ENCODE measurements at places on chromosomes 5 and 9.
A peak's percentile ranks its signal among the peaks of the same experiment; 100 is the strongest.

- no peak for DNase-seq
Observed at GRCh38 chr5:850511-851006, at the start of gene ZDHHC11. TSS of gene ZDHHC11 (minus strand) at chr5:850986. CDS start at chr5:850602, 384 bp downstream.

GRCh38 chr9:131188976-131189375 is 63.6 kb downstream of the NUP214 start:
- DNase-seq, result no peak

- no peak for DNase-seq
Observed at GRCh38 chr9:125754096-125754495, 6.9 kb downstream of the PBX3 start.

GRCh38 chr9:136048560-136049411 is 46.3 kb downstream of the NACC2 start:
- DNase-seq, result no peak

- no peak for DNase-seq
Observed at GRCh38 chr5:90675222-90675621, 116.6 kb downstream of the ADGRV1 start.

GRCh38 chr9:96156171-96156974 is 145.6 kb downstream of the HSD17B3 start:
- DNase-seq, result no peak

GRCh38 chr9:131609099-131609830 is 63.9 kb downstream of the PRRT1B start:
- no peak for DNase-seq

- DNase-seq, result peak; percentile 71
Observed at GRCh38 chr5:36739751-36740221, 133.4 kb downstream of the SLC1A3 start.

DNA sequence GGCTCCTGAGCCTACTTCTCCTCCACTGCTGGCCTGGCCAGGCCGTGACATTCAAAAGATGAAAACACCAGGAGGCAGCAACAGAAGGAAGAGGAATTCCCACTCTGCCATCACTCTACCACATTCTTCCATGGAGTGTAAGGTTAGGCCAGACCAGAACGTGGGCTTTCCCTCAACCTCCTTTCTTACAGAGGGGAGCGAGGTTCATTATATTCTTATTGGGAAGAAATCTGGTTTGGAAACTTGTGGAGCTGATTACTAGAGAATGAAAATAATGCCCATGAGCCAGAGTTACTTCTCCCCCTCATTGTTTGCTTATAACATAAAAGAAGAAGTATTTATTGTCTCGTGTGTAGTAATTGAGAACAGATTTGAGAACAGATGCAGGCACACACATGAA is 136.3 kb upstream of the BASP1 start:
- DNase-seq, result no peak

GRCh38 chr5:126267438-126267837 is 155.8 kb upstream of the GRAMD2B start:
- DNase-seq, result no peak

GRCh38 chr9:92947268-92948037 is at the start of gene FGD3:
TSS of gene FGD3 (plus strand) at chr9:92947523. CDS start at chr9:92976257, 28,734 bp downstream.
- peak; percentile 33 for DNase-seq

- DNase-seq, result no peak
Observed at GRCh38 chr5:52849544-52849943, 61.8 kb downstream of the ITGA1 start.

DNA sequence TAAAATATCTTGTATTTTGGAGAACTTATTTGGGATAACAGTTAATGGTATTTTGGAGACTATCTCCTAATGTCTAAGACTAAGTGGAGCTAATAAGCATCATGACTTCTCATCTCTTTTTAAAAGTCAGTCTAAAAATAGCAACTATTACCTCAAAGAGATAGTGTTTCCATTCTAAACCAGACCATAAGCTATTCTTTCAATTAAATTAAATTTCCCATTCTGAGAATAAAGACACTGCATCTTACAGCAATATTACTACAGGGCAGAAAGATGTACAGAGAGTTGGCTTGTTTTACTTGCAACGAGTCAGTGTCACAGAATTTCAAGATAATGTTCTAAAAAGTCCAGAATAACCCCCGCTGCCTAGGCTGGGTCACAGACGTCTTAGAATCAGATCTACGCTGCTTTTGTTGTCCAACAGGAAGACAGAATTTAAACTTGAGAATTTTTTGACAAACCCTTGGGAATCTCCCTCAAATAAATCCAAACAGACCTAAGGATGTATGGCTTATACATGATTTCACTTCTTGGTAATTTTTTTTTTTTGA is 98.9 kb downstream of the USP20 start:
- no peak for DNase-seq

GRCh38 chr9:113368348-113368981 is 8.3 kb downstream of the HDHD3 start:
- no peak for DNase-seq

- no peak for DNase-seq
Observed at GRCh38 chr9:18771011-18771410, 262.0 kb downstream of the SAXO1 start.

GRCh38 chr9:112296929-112297328 is 36.5 kb downstream of the PTBP3 start:
- DNase-seq, result no peak

DNA sequence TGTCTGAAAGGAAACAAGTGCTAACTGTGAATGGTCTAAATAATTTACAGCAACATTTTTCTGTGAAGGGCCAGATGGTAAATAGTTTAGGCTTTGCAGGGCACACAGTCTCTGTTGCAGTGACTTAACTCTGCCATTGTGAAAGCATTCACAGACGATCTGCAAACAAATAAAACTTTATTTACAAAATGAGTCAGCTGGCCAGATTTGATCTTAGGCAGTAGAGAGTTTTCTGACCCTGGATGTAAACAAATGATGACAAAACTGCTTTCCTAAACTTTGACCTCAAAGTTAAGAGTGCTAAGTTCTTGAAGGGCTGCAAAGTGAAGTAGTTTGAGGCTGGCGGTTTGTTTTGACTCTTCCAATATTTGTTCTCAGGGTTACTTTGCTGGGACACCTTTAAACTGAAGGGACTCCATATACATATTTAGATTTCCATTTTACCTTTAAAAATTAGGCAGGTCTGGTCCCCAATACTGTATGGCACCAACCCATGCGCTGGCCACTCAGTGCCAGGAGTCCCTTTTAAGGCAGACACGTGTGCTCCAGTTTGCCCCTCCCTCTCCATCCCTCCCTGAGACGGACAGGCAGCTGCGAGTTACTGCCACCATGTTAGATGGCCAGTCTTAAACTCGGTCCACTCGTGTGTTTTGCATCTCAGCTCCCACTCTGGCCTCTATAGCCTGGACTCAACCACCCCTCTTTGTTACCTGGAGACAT is 4.0 kb upstream of the ADAMTS16 start:
- no peak for DNase-seq

GRCh38 chr9:94895668-94896067 is 169.2 kb downstream of the AOPEP start:
- DNase-seq, result no peak

- no peak for DNase-seq
Observed at GRCh38 chr9:35738186-35738585, 5.7 kb downstream of the CREB3 start.

DNA sequence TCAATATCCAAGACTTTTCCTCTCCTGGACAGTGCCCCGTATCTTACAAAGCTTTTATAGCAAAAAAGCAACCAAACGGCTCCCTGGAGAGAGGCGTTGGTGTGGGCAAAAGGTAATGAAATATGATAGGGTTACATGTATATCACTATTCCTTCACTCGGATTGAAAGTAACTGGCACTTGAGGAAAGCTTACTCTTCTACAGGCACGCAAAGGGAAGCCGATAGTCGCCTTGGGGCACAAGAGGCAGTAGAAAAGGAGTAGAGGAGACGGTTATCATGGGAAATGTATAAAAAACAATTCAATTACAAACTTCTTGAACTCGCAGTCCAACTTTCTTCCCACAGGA is 1.1 kb downstream of the DIAPH1 start:
- DNase-seq, result no peak

DNA sequence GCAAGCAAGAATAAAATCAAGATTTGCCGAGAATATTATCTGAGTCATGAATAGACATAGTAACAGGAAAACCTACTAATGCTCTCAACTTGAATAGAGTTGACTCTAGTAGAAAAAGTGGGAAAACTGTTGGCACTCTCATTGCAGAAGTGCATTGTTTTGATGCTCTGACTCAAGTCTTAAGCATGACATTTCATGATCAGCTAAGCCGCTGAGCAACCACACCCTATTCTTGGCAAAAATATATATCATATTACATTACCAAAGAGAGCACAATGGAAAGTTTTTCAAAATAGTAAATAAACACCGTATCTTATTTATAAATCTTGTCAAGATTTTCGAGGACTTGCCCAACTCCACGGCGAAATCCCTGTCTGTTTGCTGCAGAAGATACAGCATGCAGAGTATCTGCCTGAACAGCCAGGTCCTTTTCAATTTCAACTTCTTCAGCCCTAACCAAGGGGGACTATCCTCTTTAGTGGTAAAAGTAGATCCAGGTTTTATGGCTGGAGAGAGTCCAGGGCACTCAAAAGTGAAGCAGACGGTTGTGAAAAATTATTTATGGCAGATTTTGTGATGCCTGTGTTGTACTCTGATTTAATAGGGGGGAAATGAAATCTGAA is 13.9 kb upstream of the ADAMTSL1 start:
- DNase-seq, result no peak

- DNase-seq, result no peak
Observed at GRCh38 chr9:136190656-136191055, 14.3 kb downstream of the LHX3 start.

DNA sequence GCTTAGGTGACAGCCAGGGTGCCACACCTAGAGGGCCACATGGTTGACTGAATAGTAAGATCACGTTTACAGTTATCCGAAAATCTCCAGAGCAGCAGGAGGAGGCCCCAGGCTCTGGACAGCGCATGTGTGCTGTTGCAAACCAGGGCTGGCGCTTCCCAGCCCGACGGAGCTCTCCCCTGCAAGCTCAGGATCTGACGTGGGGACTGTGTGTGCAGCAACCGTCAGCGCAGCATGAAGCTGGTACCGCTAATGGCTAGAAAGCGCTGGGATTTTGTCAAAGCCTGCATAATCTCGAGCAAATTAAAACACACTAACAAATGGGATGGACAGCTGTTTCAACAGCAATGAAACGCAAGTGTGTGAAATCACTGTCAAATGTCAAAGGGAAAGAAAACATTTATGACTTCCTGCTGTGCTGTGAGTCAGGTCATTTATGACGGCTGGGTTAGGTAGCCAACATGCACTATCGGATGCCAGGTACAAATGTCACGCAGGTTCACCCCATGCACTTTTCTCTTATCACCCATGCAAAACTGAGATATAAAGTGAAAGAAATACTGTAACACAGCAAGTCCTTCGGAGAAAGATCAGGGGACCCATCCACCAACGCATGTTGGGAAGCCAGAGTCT is 7.5 kb downstream of the SURF4 start:
- DNase-seq, result peak; percentile 28

DNA sequence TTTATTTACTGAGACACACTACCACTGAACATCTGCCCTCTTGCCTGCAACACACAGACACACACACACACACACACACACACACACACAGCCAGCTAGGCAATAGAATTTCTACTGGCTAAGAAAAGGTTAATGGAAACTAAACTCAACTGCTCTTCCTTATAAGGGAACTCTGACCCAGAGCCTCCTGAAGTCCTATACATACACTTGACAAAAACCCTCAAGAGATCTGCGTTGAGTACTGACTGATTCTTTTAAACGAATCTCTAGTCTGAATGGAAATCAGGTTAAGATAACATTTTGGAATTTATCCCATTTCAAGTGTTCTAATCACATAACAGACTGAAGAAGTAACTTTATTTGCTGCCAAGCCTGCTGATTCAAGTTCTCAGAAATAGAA is 25.9 kb upstream of the TRPM3 start:
- DNase-seq, result no peak

- no peak for DNase-seq
Observed at GRCh38 chr5:81893961-81894360, 77.9 kb upstream of the ATG10 start.

GRCh38 chr5:74201334-74202081 is 439.0 kb downstream of the ENC1 start:
- DNase-seq, result no peak

DNA sequence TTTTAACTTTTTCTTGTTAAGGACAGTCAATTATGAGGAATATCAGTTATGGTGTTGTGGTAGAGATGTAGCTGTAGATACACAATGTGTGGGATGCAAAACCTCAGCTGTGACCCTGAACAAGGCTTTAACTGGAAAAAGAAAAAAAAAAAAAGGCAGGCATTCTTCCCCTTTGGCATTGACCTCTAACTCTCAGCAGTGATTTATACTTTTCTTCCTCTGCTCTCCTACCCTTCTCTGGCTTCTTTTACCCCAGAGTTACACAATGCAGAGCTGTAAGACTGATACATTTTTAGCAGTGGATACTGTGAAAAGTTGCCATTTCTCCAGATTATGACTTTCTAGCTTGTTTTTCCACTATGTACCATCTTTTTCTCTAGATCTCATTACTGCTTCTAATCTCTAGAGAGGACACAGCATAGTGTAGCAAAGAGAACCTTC is 2.0 kb downstream of the CTNNAL1 start:
- DNase-seq, result no peak

DNA sequence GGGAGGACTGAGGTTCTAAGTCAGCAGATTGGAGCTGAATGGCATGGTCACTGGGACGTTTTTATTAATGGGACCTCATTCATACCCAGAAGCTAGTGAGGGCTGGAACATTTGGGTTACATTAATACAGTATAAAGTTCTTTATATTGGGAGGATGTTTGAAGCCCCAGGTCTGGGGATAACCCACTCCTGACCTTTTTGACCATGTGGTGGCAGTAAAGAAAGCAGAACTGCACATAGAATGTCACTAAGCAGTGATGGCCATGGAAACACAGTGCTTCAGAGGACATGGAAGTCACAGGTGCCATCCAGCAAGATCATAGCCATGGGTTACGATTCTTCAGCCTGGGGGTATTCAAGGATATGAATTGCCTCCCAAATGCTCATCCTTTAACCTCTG is 176.0 kb downstream of the ATP10B start:
- DNase-seq, result no peak

DNA sequence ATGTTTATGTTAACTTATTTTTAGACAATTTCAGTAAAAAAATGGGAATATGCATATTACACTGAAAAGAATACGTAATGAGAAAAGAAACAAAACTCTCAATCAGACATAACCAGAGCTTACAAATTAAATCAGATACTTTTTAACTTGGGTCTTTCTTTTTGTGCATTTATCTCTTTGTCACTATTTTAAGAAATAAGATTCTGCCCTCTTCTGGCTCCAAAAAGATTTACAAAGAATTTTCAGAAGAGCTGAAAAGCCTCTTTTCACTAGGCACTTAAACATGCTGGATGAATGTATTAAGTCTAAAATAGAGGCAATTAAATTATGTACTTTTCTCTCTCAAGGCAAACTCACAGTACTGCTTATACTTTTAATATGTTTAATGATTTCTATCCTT is 55.5 kb downstream of the CEP120 start:
- no peak for DNase-seq
